Caudate nucleus (tissue), 63 donors: ENCODE measurements at places on chromosomes 16 and 17.

- DNase-seq, result no peak
Measured at GRCh38 chr16:85145734-85146531, 33.7 kb upstream of the CIBAR2 start.

DNA sequence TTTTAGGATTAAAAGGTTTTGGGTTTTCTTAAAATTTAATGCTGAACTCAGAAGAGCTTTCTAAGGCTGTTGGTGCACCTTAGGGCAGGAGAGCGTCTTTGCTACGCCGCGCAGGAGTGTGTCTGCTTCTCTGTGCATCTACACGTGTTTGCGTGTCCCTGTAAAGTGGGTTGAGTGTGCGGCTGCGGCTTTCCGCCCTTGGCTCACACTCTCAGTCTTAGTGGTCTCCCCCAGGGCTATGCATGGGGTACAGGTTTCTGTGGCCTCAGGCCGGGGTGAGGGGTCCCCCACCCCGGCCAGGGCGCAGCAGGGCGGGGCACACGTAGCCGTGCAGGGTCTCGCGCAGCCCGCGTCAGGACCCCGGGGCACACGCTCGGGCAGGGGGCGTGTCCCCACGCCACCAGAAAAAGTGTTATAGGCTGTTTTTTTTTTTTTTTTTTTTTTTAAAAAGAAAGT is 727 bp upstream of the TENT4B start:
- peak; percentile 61 for DNase-seq

DNA sequence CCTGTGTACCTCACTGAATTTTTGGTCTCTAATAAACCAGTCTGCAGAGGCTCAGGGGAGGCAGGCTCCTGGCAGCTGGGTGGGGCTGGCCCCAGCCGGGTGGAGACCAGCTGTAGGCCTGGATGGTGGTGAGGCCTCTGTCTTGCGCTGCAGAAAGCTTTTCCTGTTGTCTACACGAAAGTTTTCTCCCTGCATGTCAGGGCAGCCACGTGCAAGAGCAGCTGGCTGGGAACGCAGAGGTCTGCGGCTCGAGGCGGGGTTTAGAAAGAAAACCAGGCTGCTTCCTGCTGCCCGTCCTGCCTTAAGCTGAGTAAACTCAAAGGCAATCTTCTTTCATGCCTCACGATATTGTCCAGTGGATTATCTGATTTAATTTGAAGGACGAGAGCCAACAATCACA is 2.4 kb downstream of the SERPINF1 start:
- DNase-seq, result no peak

DNA sequence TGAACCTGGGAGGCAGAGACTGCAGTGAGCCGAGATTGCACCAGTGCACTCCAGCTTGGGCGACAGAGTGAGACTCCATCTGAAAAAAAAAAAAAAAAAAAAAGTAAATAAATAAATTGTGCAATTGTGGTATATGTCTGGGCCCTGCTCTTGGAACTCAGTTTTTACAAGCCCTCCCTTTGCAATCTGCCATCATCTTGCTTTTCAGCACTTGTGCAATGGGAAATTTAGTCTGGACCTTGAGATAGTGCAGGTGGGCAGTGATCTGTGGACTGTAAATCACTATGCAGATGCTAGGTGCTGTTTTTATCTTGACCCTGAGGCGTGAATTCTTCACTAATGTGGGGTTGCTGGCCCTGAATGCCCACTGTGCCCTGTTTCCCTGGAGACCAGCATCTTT is 6.5 kb upstream of the RAP1GAP2 start:
- DNase-seq, result no peak

DNA sequence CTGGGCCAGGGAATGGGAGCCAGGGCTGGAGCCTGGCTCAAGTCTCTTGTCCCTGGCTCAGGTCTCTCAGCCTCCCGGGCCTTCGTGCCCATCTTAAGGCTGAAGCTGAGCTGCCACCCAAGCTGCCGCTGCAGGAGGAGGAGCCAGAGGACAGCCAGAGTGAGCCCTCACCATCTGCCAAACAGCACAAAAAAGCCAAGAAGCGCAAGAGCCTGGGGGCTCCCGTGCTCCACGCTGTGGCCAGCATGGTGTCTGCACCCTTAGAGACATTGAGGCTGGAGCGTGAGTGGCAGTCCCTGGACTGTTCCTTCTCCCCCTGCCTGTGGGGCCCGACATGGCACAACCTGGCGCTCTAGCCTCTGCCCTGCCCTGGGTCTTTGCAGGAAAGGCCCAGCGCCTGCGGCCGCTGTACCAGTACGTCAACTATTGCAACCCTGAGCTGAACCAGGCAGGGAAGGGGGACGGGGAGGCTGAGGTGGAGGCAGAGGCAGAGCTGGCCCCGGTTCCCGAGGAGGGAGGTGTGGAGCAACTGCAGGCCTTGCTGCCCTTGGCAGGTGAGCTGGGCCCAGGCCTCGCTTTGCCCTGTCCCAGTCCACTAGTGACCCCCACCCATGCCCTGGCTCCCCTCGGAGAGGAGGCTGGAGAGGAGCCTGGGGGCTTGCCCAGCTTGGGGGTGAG is 1.3 kb downstream of the C16orf86 start:
- DNase-seq, result peak; percentile 82

- DNase-seq, result peak; percentile 48
Measured at GRCh38 chr16:10737068-10737625, 6.5 kb upstream of the NUBP1 start.

DNA sequence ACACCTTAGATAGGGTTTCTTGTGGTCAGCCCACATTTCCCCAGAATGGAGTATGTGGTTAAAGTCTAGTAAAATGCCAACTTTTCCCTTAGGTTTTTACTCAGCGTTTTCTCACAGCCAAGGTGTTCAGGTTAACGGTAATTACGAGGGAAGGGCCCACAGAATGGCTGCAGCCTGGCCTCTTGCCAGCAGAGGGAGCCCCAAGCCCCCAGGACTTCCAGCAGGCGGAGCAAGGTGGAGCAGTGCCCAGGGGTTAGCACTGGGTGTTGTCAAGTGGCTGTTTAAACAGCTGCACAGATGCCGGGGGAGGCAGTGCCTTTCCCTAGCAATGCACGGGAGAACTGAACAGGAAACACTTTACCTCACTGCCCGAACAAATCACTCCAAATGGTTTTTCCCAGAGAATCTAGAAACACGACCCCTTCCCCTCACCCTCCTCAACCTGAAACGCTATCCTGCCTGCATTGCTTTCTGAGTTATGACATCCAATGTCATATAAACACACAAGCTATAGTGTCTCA is 6.6 kb downstream of the PHB1 start:
- peak; percentile 21 for DNase-seq

- DNase-seq, result no peak
Measured at GRCh38 chr17:77657839-77658238, 300.7 kb upstream of the TNRC6C start.

- DNase-seq, result no peak
Measured at GRCh38 chr17:7848131-7848579, 6.7 kb upstream of the TMEM88 start.

DNA sequence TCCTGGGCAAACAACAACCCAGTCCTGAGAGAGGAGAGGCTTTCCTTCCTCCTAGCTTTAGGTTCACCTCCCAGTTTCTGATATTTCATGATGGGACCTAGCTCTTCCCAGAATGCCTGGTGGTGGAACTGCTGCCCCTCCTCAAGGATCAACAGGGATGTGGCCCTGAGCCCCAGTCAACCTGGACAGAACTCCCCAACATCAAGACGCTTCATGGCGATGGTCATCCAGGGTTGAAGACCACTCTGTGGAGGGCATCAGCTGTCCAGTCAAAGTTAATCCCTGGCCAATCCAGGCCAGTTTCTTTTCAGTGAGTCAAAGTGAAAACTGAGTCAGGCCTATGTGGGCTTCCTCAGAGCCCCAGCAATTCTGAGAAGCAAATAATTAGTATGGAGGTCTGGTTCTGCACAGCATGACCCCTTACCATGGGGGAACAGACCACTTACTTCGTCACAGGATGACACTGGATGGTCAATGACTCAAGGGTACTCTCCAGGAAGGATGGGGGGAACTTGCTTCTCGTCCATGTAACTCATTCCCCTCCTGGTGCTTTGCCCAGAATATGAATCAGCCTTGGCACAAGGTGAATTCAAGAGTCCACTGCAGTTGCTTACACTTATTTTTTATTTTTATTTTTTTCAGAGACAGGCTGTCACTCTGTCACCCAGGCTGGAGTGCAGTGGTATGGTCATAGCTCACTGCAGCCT is 14.7 kb upstream of the XYLT2 start:
- DNase-seq, result no peak

DNA sequence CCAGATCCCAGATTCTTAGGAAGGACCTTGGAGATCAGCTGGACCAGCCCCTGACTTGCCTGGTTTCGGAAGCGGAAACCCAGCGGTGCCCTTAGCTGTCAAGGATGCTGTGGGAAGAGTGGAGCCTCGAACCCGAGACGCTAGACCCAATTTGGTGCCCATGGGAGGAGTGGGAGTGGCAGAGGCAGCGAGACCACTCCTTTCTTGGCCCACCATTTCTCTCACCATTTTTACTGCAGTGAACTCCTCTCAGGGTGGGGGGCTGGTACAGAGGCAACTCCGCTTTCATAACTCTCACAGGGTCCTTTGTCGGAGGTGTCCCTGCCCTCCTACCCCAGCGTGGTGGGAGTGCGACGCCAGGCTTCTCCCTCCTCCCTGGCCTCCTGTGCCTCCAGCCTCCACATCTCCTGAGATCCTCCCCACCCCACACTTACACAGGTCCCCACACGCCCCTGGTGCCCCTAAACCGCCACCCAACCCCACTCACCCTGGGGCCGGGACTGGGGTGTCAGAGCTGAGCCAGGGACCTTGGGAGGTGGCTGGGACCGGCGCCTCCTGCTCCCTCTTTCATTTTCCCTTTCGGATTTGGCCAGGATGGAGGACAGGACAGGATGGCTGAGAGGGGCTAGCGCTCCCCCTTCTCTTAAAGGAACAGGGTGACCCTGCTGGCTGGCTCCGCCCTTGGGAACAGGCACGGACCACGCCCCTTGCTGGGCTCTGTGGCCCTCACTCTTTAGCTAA is at the start of gene GJD3:
TSS of gene GJD3 (minus strand) at position 617 of the 741 bp plus-strand sequence. CDS start 922 bp downstream, outside the sequence.
- no peak for DNase-seq

DNA sequence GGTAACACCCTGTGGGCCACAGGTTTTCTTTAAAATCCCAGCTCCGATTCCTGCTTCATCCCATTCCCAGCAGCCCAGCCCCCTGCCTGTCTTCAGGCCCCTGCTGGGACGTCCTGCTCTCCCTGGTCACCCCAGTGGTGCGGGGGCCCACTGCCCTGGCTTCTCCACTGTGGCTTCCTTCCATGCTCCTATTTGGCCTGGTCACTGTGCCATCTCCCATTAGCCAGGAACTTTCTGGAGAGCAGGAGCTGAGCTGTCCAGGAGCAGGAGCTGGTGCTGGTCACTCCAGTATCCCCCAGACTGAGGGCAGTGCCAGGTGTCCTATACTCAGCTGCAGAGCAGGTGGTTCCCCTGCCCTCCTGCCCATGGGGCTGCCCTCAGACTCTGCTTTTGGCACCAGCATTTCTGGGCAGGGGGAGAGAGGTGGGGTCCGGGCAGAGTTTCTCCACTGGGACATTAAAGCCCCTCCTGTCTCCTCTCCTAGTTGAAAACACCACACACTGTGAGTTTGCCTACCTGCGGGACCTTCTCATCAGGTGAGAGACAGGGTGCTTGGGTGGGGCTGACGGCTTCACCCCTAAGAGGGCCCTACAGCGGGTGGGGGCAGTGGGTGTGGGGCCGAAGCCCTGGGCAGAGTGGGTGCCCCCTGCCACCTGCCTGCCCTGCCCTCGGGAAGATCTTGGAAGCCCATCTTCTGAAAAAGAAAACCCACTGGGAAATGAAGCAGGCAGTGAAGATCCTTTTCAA is 356.2 kb downstream of the SEC14L1 start:
- DNase-seq, result no peak

- DNase-seq, result no peak
Measured at GRCh38 chr17:7727886-7728285, 10.3 kb downstream of the DNAH2 start.

GRCh38 chr16:24906199-24906808 is 60.5 kb downstream of the SLC5A11 start:
- DNase-seq, result no peak

DNA sequence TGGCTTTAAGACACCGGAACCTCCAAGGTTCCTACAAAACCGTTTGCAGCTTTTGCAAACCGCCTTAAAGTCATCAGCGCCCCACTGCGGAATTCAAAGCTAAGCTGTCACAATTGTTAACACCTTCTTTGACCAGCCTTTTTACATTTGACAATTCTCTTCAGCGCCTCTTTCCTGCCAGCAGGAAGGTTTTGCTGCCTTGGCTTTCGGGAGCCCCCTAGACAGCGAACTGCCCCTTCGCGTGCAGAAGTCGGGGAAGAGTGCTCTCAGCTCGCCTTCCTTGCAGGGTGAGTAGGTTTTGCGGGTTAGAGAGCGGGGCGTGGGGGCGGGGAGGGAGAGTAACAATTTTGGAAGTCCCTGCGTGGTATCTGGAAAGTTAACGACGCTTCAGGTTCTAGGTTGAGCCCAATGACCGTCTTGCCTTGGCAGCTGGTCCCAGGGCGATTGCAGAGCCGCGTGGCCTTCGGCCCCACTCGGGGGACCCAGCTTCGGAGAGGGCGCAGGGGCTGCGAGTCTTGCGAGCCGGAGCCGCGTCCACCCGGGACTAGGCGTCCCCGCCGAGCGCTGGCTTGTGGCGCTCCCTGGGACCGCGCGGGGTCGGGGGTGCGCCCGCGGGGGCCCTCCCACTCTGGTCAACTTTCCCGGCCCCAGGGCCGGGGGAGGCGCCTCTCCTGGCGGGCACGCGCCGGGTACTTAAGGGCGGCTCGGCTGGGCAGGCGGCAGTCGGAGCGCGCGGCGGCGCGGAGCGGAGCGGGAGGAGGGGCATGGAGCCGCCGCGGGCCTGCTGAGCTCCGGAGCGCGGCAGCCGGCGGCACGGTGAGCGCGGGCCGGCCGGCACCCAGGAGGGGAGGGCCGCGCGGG is at the start of gene HAS3:
TSS of gene HAS3 (plus strand) at position 153 of the 861 bp plus-strand sequence. CDS start 3,743 bp downstream, outside the sequence.
- DNase-seq, result peak; percentile 35

- no peak for DNase-seq
Measured at GRCh38 chr17:77508047-77508715, 367.4 kb downstream of the SEC14L1 start.

GRCh38 chr16:19168371-19169081 is 486 bp downstream of the SYT17 start:
- peak; percentile 24 for DNase-seq

DNA sequence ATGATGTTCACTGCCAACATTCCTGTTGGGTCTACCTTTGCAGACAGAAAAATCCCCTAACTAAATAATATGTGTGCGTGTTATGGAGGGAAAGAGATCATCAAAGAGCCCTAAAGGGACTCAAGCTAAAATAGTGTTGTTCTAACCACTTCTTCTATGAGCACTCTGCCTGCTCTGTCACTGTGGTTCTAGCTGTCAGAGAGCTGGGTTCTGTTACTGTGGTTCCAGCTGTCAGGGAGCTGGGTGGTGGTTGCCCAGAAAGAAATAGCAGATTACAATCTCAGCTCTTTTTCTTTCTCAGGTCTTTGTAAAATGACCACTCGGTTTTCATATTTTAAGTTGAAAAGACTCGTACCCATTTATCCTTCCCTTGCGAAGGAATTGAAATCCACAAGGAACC is 176.3 kb downstream of the HS3ST3A1 start:
- no peak for DNase-seq

GRCh38 chr16:3825940-3826339 is 54.6 kb downstream of the CREBBP start:
- DNase-seq, result no peak

GRCh38 chr17:49522357-49522890 is 27.3 kb downstream of the NGFR start:
- no peak for DNase-seq
